ENCODE measurements at places on chromosomes 3 and 15.

- no peak for DNase-seq
Measured at GRCh38 chr15:60272623-60273022, 125.2 kb downstream of the ANXA2 start.

- no peak for DNase-seq
Measured at GRCh38 chr3:181358562-181358961, 353.2 kb upstream of the SOX2 start.

DNA sequence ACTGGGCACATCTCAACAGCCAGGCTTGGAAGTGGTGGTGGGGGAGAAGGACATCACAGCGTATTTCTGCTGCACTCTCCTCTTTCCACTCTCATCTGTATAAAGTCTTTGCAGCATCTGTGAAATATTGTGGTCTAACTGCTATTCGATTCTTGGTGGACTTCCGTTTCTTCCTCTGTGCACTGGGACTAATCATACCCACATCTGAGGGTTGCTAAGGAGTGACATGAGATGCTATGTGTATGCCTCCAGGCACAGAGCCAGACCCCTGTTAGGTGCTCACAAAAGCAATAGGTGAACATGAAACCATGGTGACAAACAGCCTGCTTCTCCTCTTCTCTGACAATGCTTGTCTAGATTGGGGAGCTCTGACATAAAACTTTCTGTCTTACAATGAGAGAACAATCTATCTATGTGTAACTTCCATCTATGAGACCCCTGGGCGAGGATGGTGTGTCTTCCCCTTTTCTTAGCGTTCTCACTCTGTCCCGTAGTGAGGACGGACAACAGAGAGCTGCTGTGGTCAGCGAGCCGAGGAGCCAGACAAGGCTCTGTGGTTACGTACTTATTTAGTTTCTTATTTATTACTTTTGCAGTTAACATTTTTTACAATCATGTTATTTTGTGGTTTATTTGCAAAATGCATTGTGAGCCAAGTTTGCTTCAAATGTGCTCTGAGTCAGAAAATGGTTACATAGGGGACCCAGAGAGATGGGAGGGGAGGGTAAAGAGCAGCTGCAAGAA is 196.7 kb upstream of the TPRG1 start:
- DNase-seq: no peak

- DNase-seq: no peak
Measured at GRCh38 chr3:112802338-112802737, 44.3 kb downstream of the CD200R1L start.

DNA sequence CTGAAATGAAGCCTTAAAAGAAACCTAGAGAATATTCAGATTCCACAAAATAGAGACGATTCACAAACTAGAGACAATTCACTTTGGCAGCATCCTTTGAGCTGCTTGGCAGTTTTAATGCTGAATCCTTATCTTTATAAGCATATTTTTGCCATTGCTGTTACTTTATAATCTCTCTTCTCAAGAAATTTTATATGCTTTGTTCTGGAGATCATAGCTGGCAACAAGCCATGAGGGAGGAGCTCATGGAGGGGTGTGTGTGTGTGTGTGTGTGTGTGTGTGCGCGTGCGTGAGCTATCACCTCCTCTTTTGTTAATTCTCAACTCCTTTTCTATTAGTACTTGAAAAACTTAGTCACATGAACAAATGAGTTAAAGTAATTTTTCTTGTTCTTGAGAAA is 495.0 kb upstream of the RGMA start:
- DNase-seq: no peak

DNA sequence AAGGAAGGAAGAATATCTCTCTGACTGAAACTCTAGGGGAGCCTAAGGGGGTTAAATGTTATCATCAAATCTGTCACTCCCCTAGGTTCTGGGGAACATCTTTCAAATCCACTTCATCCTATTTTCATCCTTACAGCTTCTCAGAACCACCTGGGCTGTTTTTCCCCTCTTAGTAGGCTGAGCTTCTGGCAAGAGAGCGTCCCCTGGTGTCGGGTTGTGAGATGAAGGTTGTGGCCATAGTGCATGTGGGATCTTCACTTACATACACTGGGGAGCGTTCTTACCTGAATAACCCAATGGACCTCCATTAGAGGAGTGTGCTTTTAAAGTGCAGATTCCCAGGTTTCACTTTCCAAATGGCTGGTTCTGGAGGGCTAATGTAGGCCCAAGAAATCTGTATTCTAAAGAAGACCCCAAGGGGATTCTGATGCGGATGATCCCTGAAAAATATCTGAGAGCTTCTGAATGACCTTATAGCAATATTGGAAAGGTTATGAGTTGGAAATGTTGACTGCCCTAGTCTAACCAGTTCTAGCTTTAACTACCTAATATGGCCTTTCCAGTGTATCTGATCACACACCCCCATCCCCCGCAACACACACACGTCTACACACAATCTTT is 663.7 kb downstream of the AGBL1 start:
- DNase-seq: no peak

DNA sequence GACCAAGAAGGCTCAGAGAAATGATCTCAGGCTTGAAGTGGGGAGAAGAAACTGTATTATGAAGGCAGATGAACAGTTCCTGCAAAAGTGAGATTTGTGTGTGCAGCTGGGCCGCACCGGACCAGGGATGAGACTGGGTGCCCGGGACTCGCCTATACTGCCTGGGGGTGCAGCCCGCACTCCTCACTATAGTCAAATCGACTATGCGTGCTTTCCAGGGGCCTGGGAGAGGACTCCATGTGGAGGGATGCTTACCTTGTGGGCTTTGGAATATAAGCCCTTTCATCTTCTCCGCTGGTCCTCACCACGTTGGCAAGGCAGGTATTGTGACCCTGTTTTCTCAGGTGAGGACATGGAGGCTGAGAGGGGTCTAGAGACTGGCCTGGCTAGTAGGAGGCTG is 32.9 kb upstream of the APOD start:
- DNase-seq: no peak

- peak; percentile 21 for DNase-seq
Measured at GRCh38 chr3:32237670-32238452, 619 bp upstream of the CMTM8 start.

DNA sequence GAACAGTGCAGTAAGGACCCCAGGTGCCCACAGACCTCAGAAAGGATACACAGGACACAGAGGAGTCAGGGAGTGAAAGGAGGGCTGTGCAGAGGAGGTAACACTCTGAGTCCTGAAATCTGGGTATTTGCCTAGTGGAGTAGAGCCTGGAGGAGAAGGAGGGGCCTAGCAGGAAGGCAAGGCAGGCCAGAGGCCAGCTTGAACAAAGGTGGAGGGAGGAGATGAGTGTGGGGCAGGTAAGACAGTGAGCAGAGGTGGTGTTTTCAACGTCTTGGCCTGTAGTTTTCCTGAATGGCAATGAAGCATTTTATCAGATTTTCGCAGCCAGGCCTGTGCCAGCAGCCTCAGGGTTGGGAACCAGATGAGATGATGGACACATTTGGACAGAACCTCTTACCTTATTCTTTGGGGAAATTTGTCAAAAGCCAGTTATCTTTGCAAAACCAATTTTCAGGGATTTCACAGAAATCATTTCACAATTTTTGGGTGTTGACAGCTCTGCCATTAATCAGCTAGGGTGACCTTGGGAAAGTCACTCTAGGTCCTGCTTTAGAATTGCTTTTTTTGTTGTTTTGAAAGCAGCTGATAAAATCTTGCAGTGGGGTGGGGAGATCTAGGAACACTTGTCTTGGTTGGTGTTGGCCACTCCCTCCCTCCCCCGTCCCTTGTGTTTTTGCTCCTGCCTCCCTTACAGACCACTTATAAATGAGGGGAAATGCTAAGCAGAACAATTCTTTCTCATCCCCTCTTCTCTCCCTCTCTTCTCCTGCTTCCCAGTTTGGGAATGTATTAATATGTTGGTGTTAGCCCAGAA is 38.4 kb downstream of the SPSB4 start:
- DNase-seq: no peak

GRCh38 chr3:52238193-52238760 is 681 bp downstream of the TWF2 start:
- DNase-seq: peak; percentile 62

DNA sequence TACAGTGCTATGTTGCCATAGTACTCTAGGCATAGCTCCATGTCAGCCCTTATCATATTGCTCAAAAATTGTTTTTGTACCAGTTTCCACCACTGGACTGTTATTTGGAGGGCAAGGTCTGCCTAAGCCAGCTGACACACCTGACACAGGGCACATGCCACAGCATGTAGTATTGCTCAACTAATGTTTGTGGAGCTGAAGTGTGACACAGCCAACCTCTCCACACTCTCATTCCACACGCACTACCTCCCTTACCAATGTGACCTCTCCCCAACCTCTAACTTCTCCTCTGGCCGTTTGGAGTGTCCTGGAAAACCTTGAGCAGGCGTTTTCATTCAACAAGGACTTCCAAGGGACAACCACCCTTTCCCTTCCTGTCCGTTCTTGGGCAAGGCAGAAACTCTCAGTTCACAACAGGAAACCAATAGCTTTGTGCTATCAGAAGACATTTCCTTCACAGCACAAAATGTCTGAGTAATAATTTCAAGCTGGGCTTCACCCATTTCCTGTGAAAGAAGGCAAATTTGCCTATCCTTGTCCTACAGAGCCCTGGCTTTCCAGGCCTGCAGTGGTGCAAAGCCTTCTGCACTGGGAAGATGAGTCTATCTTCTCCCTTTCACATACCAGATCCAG is 38.4 kb downstream of the TLNRD1 start:
- DNase-seq: no peak

- no peak for DNase-seq
Measured at GRCh38 chr15:40091861-40092255, 16.8 kb downstream of the BMF start.

DNA sequence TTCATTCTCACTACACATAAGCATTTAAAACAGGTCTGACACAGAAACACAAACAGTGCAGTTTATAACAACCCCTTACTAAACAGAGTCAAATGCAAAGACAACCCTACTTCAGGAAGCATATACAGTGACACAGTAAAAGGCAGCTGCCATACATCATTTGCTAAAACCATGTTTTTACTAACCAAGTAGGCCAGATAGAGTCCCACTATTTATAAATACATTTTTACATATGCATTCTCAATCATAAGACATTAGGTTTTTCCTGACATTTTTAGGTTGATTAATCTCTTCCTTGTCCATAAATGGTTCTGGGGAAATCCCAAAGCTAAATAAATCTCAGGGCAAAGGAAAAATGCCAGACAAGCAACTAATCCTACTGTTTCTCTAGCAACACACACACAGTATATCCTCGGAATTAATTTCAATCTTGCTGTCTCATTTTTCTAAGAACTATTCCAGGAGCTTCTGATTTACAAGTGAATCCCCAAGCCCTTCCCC is 39.0 kb downstream of the CHAC1 start:
- DNase-seq: no peak

GRCh38 chr3:197093871-197094270 is 64.3 kb upstream of the MELTF start:
- DNase-seq: no peak

DNA sequence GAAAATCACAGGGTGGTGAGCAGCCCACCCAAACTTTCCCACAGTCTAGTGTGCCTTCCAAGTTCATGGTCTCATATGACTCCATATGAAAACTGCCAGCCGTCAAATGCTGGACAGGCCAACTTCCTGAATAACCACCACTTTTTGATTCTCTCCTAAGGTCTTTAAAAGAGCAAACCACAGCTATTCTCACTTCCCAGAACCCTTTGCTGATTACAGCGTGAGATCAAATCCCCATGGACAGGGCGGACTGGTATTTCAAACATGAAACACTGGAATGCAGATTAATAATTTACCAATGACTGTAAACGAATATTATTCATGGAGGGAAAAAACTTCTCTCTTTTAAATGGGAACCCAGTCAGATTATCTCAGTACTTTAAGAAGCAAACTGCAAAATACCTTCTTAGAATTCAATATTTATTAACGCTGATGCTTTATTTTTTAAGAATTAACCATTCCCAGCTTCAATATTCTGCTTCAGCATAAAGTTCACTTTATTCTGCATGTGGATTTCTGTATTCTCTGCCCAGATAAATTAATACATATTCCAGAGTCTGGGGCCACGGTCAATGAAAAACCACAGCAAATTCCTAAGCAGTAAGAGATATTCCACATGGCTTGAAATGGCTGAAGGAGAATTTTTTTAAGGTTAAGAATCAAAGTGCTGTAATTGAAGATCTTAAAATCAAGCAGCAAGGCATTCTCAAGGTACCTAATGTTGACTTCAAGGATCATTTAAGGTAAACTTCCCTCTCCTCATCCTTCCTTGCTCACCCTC is 42.9 kb downstream of the MYO1E start:
- peak; percentile 15 for DNase-seq

DNA sequence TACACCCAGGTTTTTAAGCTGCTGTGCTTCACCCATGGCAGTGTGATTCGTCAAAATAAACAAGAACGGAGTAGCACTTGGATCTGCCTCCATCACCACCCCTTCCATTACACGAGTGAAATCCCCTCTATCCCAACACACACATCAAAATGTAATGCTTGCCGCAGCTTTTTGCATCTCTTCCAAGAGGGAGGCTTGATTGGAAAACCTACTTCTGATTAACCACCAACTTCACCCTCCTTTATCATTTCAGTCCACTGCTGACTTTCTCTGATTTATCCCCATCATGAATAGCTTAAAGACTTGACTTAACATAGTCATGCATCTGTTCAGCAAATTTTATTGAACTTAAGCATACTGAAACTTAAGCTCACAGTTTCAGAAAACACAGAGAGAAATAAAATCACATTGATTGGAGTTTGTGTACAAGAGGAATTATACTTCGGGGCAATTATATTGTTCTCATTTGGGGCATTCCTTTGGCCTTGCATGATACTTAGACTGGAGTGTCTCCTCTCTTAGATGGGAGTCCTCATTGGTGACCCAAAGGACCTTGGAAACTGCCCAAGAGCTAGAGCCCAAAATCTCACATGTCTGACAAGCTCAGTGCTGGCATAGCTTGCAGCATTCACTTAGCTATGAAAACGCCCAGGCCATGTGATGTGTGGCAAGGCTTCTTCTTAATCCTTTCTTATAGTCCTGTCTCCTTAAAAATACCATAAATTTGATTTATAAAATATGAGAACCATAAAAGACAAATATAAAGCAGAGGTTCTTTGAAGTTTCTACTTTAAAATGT is 124.3 kb upstream of the UMPS start:
- no peak for DNase-seq

DNA sequence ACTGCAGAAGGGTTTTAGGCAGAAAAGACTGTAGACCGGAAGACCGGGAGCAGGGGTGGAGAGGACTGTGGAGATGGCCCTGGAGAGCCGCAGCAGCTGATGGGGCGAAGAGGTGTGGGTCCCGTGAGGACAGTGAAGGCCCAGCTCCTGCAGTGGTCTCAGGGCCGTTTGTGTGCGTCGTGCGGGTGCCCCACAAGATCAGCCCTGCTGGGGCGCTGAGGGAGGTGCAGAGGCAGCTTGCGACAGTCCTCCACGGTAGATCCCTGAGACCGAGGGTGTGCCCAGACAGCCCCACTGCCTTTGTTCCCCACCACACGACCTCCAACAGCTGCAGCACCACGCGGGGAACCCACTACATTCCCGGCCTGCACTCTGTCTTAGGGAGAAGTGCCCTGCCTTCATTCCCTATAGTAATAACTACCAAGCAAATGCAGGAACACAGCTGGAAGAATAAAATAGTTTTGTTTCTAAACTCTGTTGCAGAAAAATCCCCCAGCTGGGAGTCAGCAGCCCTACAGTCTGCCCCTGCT is 19.0 kb upstream of the CRABP1 start:
- DNase-seq: no peak
